HAP-1 (cell line): ENCODE measurements at places on chromosomes 5 and 9.

DNA sequence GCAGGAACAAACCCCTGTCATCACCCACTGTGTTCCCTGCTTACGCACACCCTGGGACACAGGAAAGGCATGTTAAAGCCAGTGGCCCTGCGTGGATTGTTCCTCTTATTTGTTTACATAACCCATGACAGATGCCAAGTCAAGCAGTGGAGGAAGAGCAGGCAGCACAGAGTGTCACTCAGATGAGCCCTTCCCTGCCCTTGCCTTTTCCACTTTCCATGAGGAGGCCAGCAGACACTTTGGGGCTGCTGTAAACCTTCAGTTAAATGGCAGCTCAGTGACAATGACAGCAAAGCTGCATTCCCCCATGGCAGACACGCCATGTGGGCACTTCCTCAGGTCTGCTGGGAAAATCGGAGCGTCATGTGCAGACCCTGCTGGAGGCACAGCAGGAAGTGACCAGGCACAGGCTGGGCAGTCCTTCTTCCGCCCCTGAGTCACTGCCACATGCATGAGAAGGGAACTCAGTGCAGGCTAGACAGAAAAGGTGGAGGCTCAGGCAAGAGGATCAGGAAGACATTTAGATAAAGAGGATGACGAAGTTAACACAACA is 216.8 kb upstream of the PIK3R1 start:
- no peak for DNase-seq

GRCh38 chr9:70170151-70170790 is 88.5 kb upstream of the SMC5 start:
- no peak for DNase-seq

GRCh38 chr9:104276709-104277245 is 182.7 kb downstream of the SMC2 start:
- no peak for DNase-seq

- no peak for DNase-seq
Observed at GRCh38 chr9:89655056-89655989, 50.5 kb downstream of the GADD45G start.

DNA sequence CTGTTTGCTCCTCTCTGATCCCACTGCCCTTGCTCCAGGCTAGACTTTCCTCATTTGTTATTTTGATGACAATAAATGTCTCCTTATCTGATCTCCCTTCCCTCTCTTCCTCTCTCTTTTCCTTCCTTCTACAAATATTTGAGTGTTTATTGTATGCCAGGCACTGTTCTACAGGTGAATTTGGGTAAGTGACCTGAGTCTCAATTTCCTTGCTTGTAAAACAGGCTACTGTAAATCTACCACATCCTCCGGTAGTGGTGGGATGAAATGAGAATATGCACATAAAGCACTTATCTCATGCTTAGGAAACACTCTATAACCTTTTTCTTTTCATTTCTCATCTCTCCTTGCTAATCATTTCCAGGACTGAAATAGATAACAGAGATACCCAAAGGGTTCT is 86.4 kb downstream of the HMHB1 start:
- no peak for DNase-seq

GRCh38 chr9:35814106-35814840 is 569 bp downstream of the HINT2 start:
- peak; percentile 50 for DNase-seq

- no peak for DNase-seq
Observed at GRCh38 chr5:33316773-33317172, 124.0 kb upstream of the TARS1 start.

GRCh38 chr5:150399524-150400211 is 13.0 kb downstream of the CD74 start:
- no peak for DNase-seq

- no peak for DNase-seq
Observed at GRCh38 chr5:175842506-175842905, 28.9 kb upstream of the CPLX2 start.

- no peak for DNase-seq
Observed at GRCh38 chr9:14246951-14247350, 67.0 kb downstream of the NFIB start.

DNA sequence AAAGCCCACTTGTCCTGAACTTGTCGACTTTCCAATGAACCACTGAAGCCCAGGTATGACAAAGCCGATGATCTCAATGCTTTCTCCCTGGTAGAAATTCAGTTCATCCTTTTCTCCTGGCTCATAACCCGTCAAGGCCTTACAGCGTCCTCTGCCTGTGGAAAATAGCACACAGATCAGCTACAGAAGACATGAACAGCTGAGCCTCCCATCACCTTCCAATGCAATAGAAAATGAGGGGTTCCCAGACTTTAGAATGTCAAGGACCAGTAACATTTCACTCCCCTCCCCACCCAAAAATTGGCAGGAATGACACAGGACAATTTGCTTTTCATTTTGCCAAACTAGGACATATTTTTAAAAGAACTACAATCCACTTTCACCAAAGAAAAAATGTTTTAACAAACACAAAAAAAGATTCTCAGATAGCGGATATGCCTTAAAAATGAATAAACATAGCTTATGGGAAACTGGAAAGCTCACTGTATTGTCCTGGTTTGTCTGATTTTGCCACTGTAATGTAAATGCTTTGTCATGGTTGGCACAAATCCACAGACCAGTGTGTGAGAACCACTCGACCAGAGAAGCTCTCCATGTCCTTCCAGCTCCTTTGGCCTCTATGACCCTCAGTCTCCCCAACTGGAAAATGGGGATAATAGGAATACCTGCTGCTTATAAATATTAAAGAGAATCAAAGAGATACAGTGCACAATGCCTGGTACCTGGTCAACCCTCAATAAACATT is 24.4 kb downstream of the SH3TC2 start:
- no peak for DNase-seq

DNA sequence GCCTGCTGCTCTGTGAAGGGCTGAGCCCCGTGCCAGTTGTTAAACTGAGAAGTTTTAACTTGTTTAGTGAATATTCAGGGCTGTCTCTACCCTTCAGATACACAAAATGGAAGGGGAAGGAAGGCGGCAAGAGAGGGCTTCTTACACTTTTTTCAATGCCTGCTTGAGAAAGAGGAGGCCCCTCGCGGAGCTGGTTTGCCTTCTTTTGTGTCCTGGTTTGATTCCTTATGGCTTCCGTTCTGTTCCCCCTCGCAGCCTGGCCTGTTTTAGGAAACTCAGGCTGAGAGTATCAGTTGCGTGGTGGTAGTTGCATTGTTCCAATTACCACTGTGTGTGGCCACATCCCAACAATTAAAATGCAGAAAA is 1.0 kb downstream of the FAM53C start:
- DNase-seq = peak; percentile 41

GRCh38 chr5:72878854-72879253 is 62.4 kb downstream of the TNPO1 start:
- DNase-seq = no peak
